ENCODE measurements at places on chromosomes 6 and 20.

DNA sequence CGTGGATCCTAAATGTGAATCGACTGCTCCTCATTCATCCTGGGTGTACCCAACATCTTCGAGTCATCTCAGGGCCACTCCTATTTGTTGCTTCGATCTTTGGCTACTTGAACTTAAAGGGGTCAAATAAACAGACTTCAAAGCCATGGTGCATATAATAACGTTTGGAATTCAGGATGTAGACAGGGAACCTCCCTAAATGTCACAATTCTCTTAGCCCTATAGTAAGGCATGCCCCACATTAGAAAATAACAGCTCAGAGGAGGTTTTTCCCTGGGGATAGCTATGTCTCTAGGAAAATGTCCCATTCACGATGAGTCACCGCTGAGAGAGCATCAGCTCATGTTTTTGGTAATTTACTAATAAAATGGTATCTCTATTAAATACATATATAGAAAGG is 54.8 kb upstream of the BMP6 start:
- DNase-seq: no peak

DNA sequence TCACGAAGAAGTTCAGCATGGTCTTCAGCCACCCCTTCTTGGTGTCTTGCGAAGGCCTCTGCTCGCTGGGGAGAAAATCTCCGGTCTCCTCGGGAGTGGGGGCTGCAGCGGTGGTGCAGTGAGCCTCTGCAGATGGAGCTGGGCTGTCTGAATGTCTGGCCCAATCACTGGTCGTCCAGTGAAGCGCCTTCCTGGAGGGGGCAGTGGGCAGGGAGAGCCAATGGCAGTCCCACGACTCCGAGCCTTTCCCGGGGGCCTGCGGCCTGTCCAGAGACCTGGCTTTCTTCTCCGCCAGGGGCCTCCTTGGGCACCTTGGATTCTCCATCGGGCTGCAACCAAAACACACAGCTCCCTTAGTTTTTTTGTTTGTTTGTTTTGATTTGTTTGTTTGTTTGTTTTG is 6.3 kb downstream of the BNIP5 start:
- DNase-seq: no peak

GRCh38 chr6:27838945-27839625 is 73.1 kb downstream of the OR2B2 start:
- DNase-seq: no peak

GRCh38 chr6:39824030-39824926 is 32.1 kb downstream of the DAAM2 start:
- DNase-seq: no peak

GRCh38 chr20:31570735-31571617 is 34.1 kb upstream of the ID1 start:
- no peak for DNase-seq

- DNase-seq: peak; percentile 61
Observed at GRCh38 chr20:19661717-19662636, 96.1 kb upstream of the RIN2 start.

Measured in prostate gland (tissue), 2 donors.